ENCODE measurements at places on chromosomes 16 and 17.

DNA sequence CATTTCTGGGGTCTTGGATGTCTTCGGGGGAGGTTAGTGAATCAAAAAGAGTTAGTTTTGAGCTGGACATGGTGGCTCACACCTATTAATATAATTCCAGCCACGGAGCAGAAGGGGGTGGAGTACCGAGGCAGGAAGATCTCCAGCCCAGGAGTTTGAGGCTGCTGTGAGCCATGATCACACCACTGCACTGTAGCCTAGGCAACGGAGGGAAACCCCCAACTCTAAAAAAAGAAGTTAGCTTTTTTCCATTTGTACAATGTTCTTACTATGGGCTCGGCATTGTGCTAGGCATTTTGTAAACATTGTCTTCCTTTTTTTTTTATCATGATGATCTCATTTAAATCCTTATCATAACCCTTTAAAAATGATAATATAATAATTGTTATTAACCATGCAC is 8.3 kb upstream of the SNF8 start:
- H3K27ac ChIP-seq: no peak overlapping the region
- H3K36me3 ChIP-seq: no peaks in the 10 kb centered on the region
- H3K4me1 ChIP-seq: no peaks in the 10 kb centered on the region

DNA sequence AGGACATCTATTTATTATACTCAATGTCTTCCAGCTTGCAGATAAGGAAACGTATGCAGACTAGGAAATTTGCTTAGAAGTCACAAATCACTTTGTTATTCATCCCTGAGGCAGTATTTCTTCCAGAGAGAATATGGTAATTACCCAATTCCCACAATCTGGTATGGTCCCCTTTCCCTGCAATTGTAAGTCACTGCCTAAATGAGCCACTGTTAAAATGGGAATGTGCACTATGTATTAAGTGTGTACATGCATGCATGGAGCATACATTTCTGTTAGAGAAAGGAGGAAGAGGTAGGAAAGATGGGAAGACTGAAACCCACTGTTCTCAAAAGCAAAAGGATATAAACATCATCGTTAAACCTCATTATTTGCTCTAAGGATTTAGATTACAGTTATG is 10.0 kb downstream of the NUFIP2 start:
- H3K27me3 ChIP-seq: no peaks in the 10 kb centered on the region
- no peak overlapping the region for H3K4me3 ChIP-seq
- H3K4me1 ChIP-seq: no peaks in the 10 kb centered on the region
- DNase-seq: no peak

DNA sequence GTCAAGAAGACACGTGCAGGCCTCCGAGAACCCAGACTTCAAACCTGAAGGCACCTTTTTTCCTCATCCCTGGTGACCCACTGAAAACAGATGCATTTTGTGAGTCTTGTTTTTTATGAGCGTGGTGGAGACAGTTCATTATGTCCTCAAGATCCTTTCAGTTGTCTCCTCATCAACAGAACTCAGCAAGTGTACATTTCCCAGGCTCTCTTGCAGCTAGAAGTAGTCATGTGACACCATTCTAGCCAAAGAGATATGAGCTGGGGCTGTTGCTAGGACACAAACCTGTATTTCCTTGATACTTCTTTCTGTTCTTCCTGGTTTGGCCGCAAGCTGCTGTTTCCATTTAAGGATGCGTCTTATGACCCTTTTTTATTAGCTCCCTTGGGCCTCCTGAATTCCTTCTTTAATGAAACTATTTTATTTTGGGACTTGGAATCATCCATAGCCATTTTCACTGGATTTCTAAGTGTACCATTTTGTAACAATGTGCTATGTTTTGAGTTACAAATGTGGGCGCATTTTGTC is 135.7 kb upstream of the FOXF1 start:
- H3K27ac ChIP-seq: no peak overlapping the region
- no peak overlapping the region for H3K4me3 ChIP-seq
- H3K36me3 ChIP-seq: no peaks in the 10 kb centered on the region
- no peaks in the 10 kb centered on the region for H3K27me3 ChIP-seq

GRCh38 chr17:80260069-80260535 is 550 bp upstream of the RNF213 start:
- peak overlapping the region; percentile 88 for H3K27ac ChIP-seq
- H3K27me3 ChIP-seq: no peaks in the 10 kb centered on the region
- peaks cover 7% of the 10 kb centered on the region for H3K36me3 ChIP-seq
- DNase-seq: peak; percentile 88
- H3K4me3 ChIP-seq: peak overlapping the region; percentile 59

DNA sequence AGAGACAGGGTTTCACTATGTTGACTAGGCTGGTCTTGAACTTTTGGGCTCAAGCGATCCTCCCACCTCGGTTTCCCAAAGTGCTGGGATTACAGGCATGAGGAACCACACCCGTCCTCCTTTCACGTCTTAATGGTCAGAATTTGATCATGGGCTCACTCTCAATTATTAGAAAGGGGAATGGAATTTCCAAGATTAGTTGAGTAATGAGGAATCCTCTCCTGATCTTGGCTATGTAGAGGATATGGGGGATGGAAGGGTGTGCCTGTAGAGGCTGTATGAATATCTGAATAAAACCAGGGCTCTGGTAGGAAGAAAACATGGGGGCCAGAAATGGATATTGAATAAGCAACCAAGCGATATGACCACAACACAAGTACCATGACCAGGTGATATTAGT is 25.9 kb upstream of the SMURF2 start:
- no peak overlapping the region for H3K27ac ChIP-seq
- H3K36me3 ChIP-seq: no peaks in the 10 kb centered on the region
- DNase-seq: no peak
- no peaks in the 10 kb centered on the region for H3K27me3 ChIP-seq
- no peak overlapping the region for H3K4me3 ChIP-seq
- H3K4me1 ChIP-seq: no peaks in the 10 kb centered on the region

DNA sequence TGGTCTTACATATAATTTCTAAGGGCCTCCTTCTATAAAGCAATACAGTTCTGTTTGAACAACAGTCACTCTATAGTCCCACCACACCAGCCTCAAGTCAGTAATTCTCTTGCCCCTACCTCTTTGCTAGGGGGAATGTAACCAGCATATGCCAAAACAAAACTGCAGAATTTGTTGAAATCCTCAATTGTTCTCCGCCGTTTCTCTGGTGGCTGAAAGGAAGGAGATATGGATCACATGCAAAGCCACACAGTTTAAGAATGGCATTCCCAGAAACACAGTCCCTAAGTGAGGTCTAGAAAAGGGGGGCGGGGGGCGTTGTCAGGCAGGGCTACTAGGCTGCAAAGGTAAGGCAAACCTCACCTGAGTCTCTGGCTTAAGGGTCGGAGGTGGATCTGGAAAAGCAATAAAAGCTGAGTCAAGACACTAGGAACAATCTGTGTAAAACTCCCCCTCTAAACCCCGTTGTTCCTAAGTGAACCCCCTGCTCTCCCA is 1.9 kb downstream of the PHF23 start:
- DNase-seq: no peak
- H3K4me3 ChIP-seq: peak overlapping the region; percentile 59
- peaks cover 25% of the 10 kb centered on the region for H3K36me3 ChIP-seq
- H3K27me3 ChIP-seq: no peaks in the 10 kb centered on the region
- peak overlapping the region; percentile 89 for H3K27ac ChIP-seq

GRCh38 chr17:27488231-27488630 is 32.0 kb downstream of the KSR1 start:
- no peak for DNase-seq
- no peaks in the 10 kb centered on the region for H3K27me3 ChIP-seq
- H3K4me1 ChIP-seq: peaks cover 7% of the 10 kb centered on the region
- H3K27ac ChIP-seq: no peak overlapping the region

- H3K36me3 ChIP-seq: no peaks in the 10 kb centered on the region
- no peak overlapping the region for H3K27ac ChIP-seq
- no peak overlapping the region for H3K4me3 ChIP-seq
- H3K27me3 ChIP-seq: no peaks in the 10 kb centered on the region
Measured at GRCh38 chr17:77874303-77875050, 84.0 kb upstream of the TNRC6C start.

DNA sequence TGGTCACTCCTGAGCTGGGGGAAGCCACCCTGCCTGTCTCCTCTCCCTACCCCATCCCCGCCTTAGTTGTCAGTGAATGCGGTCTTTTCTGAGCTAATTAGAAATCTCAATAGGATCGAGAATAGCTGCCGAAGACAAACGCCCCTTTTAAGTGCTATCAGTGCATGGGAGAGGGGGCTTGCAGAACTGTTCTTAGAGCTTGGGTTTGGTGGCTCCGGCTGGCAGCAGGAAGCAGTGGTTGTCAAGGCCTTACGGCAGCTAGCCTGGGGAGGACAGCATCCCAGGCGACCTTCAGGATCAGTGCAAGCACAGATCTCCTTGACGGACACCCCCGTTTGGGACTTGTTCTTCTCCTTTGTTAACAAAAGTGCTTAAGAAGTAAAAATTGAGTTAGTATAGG is 195.1 kb downstream of the CCDC182 start:
- peaks cover 7% of the 10 kb centered on the region for H3K4me1 ChIP-seq
- DNase-seq: no peak
- H3K27ac ChIP-seq: no peak overlapping the region
- H3K4me3 ChIP-seq: no peak overlapping the region

DNA sequence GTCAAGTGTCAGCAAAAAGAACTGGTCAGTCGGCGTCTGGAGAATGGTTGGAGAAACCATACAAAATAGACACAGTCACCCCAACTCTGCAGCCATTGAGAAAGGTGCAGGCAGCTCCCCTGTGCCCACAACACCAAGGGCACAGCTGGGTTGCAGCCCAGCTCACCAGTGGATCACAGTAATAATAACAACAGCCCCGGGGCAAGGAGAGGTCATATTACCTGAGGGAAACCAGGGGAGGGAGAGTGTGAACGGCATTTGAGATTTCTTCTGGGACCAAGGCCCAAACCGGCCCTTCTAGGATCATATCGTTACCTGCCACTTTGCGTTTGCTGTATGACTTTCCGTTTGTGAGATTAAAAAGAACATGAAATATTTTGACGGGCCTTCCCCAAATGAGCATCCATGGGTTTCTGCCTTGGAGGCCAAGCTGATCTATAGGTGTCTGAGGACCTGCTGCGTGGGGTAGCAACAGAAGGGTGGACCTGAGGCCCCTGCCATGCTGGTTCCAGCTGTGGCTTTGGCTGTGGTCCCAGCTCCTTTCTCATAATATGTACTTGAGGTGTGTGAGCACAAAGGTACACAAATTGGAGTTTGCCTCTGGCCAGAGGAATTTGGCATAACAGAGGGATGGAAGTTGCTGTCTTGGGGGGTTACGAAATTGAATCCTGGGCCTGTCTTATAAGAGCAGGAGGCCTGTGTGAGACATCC is 154.6 kb downstream of the CMIP start:
- H3K4me3 ChIP-seq: no peak overlapping the region
- no peaks in the 10 kb centered on the region for H3K36me3 ChIP-seq
- H3K27ac ChIP-seq: peak overlapping the region; percentile 92
- no peaks in the 10 kb centered on the region for H3K27me3 ChIP-seq
- peaks cover 36% of the 10 kb centered on the region for H3K4me1 ChIP-seq

DNA sequence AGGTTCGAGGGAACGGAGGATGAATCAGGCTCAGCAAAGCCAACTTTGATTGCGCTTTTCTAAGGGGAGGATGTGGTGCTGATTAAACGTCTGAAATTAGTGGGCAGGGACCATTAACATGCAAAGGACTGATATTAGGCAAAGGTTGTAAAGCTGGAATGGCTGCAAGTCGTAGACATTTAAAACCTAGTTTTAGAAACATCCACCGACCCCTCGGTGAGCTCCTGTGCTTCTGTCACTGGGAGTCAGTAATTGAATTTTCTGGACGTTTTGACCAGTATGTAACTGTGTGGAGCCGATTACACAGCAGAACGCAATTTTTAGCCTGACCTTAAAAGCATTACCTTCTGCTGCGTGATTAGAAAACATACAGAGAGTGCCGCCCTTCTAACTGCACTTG is 220.6 kb upstream of the HSBP1 start:
- H3K4me3 ChIP-seq: no peak overlapping the region
- H3K4me1 ChIP-seq: no peaks in the 10 kb centered on the region
- H3K27ac ChIP-seq: no peak overlapping the region
- H3K27me3 ChIP-seq: no peaks in the 10 kb centered on the region
- no peaks in the 10 kb centered on the region for H3K36me3 ChIP-seq

GRCh38 chr17:34706029-34706428 is 126.6 kb downstream of the TMEM132E start:
- no peaks in the 10 kb centered on the region for H3K36me3 ChIP-seq
- no peaks in the 10 kb centered on the region for H3K4me1 ChIP-seq
- DNase-seq: peak; percentile 64
- H3K4me3 ChIP-seq: no peak overlapping the region
- H3K27ac ChIP-seq: no peak overlapping the region
- H3K27me3 ChIP-seq: no peaks in the 10 kb centered on the region

- no peaks in the 10 kb centered on the region for H3K27me3 ChIP-seq
- H3K4me3 ChIP-seq: no peak overlapping the region
- H3K27ac ChIP-seq: no peak overlapping the region
- H3K4me1 ChIP-seq: no peaks in the 10 kb centered on the region
- DNase-seq: no peak
Measured at GRCh38 chr17:49123061-49123460, 9.5 kb upstream of the B4GALNT2 start.

GRCh38 chr16:56246051-56246817 is 54.9 kb downstream of the GNAO1 start:
- no peak overlapping the region for H3K4me3 ChIP-seq
- no peaks in the 10 kb centered on the region for H3K36me3 ChIP-seq
- peak overlapping the region; percentile 45 for H3K27ac ChIP-seq
- H3K4me1 ChIP-seq: peaks cover 8% of the 10 kb centered on the region
- no peaks in the 10 kb centered on the region for H3K27me3 ChIP-seq

GRCh38 chr16:12308060-12308459 is 331.5 kb downstream of the SNX29 start:
- DNase-seq: no peak
- H3K27ac ChIP-seq: no peak overlapping the region
- H3K27me3 ChIP-seq: no peaks in the 10 kb centered on the region
- no peak overlapping the region for H3K4me3 ChIP-seq

DNA sequence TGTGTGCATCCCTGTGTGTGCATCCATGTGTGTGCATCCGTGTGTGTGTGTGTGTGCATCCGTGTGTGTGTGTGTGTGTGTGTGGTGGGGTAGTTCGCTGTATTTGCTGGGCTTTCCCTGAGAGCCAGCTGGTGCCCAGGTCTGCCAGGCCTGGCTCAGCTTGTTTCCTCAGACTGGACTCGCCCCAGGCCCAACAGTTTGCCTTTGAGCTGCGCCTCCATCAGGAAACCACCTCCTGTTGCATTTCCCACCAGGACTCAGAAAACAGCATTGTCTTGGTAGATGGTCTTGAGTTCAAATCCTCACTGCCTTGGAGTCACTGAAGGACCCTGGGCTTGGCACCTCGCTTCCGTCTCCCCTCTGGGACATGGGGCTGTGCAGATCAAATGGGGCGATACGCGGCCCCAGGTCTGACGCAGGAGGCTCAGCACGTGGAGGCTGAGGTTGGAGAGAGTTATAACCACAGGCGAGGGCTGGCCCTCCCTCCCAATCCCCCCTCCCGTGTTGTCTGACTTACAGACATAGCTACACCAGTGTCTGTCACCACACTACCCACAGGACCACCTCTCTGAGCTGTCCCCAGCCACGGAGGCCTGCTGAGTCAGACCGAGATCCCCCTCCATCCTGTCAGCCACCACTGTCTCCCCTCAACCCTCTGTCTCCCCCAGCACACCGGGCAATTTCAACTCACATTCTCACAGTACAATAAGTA is 4.7 kb downstream of the ITGAE start:
- DNase-seq: no peak
- H3K27me3 ChIP-seq: no peaks in the 10 kb centered on the region
- H3K36me3 ChIP-seq: no peaks in the 10 kb centered on the region
- no peak overlapping the region for H3K4me3 ChIP-seq
- H3K27ac ChIP-seq: no peak overlapping the region

- DNase-seq: no peak
- peak overlapping the region; percentile 23 for H3K4me3 ChIP-seq
- H3K27me3 ChIP-seq: no peaks in the 10 kb centered on the region
- no peak overlapping the region for H3K27ac ChIP-seq
- no peaks in the 10 kb centered on the region for H3K36me3 ChIP-seq
Measured at GRCh38 chr16:35188288-35189155, 1729.1 kb downstream of the TP53TG3F start.

Measured in trophoblast cell (in vitro differentiated cells and primary cell).